ENCODE measurements at places on chromosomes 13 and 19.

- DNase-seq, result peak; percentile 53
Measured at GRCh38 chr19:14890643-14891379, 4.9 kb upstream of the OR7A17 start.

DNA sequence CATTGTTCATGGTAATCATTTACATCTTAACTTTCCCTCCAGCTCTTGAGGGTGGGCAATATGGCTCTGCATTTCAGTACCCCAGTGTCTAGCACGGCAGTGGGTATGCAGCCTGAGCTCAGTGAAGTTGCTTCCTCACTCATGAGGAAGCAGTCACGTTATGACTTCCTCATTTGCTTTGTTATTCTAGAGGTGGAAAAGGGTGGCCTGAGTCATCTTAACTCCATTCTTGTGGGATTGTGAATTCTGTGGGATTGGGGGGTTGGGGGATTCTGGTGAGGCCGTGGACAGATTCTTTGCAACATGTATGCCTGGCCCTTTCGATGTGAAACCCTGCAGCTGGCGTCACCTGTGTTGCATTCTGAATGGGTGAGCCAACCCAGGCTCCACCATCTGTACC, 406.7 kb upstream of the ZNF507 start:
- DNase-seq, result no peak

GRCh38 chr13:26425443-26426358, 131.8 kb upstream of the WASF3 start:
- no peak for DNase-seq

DNA sequence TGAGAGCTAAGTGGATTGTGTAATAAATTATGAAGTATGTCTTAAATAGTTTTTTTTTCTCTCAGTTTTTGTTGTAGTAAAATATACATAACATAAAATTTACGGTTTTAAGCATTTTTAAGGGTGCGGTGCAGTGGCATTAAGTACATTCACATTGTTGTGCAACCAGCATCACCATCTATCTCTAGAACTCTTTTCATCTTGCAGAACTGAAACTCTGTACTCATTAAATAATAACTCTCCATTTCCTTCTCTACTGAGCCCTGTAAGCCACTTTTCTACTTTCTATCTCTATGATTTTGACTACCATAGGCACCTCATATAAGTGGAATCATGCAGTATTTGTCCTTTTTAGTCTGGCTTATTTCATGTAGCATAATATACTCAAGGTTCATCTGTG, 87.1 kb downstream of the GJA3 start:
- no peak for DNase-seq

GRCh38 chr19:16285769-16286498, 38.7 kb upstream of the KLF2 start:
- peak; percentile 44 for DNase-seq

DNA sequence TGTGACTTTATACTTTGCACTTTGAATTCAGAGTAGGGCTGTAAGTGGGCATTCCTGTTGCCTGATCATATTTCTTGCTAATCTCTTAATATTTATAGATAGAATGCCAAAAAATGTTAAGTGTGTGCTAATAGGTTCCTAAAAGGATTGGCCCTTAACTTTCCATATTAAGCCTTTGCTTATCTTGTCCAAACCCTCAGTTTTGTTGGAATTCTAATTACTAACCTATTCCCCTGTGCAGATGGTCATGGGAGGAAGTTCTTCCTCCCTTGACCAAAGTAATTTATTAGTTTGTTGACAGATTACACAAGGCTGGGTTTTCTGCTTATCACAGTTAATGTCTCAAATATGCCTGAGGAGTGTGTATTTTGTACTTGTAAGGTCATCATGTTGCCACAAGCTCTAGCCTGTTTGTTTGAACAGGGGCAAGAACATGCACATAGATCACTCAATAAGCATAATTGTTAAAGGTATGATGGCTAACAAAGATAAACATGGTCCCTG, 541.1 kb upstream of the SPRY2 start:
- DNase-seq, result no peak
